Stomach (tissue), 19 donors: ENCODE measurements at places on chromosomes 5 and 9.
A peak's percentile ranks its signal among the peaks of the same experiment; 100 is the strongest.

GRCh38 chr9:115158661-115159481 lies 40.9 kb upstream of the TNC start:
- peak; percentile 46 for DNase-seq

DNA sequence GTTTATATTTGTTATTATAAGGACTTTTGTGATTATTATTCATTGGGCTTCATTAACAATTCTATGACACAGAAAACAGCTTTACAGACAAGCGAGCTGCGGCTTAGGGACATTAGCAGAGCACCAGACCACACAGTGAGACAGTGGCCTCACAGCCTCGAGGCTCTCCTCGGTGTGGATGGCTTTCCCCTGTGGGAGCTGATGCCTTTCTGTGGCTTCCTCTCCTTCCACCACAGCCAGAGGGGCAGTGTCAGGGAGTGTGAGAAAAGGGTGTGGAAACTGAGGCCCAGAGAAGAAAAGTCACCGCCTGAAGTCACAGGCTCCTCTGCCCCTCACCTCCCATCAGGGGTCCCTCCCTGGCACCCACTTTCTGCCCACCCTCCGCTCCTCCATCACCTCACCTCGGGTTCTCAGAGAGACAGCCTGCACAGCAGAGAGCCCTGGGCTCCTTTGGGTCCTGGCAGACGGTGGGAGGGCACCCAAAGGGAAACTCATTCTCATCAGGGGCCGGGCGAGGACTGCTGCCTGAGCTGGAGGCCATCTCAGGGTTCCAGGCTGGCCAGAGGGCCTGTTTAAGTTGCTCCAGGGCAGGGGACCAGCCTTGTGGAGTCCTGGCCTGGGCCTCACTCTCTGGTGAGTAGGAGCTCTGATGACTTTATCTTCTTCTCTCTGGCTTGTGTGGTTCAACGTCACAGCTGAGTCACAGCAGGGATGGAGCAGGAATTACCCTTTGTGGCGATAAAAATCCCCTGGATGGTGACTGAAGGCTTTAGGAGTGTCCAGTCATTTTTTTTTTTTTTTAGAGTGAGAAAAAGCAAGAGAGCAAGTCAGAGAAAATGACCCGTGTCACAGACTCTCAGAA lies 830 bp downstream of the TRAF1 start:
- DNase-seq, result no peak

DNA sequence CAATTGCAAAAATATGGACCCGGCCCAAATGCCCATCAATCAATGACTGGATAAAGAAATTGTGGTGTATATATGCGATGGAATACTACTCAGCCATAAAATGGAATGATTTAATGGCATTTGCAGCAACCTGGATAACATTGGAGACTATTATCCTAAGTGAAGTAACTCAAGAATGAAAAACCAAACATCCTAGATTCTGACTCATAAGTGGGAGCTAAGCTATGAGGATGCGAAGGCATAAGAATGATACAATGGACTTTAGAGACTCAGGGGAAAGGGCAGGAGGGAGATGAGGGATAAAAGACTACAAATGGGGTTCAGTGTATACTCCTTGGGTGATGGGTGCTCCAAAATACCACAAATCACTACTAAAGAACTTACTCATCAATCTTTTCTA lies 247.6 kb upstream of the FBXL7 start:
- DNase-seq, result no peak

DNA sequence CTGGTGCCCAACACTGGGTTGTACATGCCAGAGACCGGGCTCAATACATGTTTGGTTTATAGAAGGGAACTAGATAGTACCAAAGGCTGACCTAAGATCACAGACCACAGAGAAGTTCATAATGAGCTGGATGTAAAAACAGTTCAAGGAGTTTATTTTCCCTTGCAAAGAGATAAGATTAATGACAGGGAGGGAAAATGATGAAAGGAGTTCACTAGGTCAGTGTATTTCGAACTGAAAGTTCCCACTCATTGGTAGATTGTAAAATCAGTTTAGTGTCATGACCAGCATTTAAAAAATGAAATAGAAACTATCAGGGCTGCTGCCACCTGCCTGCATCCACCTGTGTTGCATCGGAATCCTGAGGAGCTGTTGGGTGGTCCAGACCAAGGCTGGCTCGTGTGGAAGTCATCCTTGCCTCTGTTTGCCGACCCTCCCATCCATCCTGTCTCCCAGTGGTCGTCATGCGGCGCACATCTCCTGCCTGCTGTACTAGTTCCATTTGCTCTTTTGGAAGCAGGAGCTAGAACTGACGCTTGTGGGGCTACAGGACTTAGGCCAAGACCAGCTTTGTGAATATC lies 21.1 kb downstream of the TBC1D2 start:
- no peak for DNase-seq
